ENCODE measurements at places on chromosomes 12 and 14. TPM values are rescaled to one million over a fixed set of nuclear protein-coding genes. Genes with fewer than 3 reads are reported as not detected.

DNA sequence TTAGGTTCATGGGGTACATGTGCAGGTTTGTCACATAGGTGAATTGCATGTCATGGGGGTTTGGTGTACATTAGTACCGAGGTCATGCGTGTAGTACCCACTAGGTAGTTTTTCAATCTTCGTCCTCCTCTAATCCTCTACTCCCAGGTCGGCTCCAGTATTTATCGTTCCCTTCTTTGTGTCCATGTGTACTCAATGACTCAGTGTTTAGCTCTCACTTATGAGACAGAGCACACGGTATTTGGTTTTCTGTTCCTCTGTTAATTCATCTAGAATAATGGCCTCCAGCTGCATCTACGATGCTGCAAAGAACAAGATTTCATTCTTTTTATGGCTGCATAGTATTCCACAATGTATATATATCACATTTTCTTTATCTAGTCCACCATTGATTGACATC lies 850.9 kb upstream of the MDGA2 start:
- no peak for DNase-seq

GRCh38 chr14:89036371-89036770 lies 211.9 kb downstream of the TTC8 start:
- no peak for DNase-seq

DNA sequence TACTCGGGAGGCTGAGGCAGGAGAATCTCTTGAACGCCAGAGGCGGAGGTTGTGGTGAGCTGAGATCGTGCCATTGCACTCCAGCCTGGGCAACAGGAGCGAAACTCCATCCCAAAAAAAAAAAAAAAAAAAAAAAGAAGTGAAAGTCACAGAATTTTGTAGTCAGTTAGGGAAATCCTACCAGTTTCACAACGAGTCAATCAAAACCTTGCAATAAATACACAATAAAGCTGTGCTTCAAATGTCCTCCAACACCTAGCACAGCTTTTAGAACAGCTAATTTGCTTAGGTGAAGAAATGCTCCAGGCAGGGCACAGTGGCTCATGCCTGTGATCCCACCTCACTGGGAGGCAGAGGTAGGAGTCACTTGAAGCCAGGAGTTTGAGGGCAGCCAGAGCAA lies 112.8 kb upstream of the ATF7IP start:
- no peak for DNase-seq

DNA sequence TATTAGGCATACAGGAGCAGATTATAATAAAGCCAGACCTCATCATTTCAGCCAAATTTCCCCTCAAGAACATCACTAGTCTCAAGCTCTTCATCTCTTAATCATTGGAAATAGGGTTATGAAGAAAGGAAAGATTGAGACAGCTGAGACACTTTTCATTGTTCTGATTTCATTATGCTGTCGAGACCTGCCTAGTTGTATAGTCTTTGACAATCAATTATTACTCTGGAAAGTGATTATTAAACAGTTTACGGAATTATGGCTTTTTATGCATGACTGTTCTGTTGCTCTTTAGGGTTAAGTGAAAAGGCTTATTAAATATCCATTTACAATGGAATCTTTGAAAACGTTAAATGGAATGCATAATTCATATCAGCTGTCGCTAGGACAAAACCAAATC lies 48.3 kb downstream of the TTC6 start:
- no peak for DNase-seq

Gene LTBR
- 61.1 TPM for polyA plus RNA-seq

DNA sequence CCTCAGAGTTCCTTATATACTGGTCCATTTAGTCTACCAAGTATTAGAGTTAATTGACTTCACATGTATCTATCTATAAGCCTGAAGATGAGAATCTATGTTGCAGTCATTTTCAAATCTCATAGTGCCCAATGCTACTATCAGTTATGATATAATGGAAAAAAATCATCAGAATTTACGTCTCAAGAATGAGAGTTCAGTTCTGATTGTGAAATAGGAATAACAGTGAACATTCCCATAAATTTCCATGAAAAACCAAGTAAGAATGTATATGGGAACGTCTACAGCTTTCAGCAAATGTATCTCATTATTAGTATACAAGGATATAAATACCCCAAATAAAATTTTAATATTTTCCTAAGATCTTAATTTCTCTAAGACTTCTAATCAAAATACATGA lies 77.2 kb downstream of the PPP1R12A start:
- DNase-seq, result no peak

DNA sequence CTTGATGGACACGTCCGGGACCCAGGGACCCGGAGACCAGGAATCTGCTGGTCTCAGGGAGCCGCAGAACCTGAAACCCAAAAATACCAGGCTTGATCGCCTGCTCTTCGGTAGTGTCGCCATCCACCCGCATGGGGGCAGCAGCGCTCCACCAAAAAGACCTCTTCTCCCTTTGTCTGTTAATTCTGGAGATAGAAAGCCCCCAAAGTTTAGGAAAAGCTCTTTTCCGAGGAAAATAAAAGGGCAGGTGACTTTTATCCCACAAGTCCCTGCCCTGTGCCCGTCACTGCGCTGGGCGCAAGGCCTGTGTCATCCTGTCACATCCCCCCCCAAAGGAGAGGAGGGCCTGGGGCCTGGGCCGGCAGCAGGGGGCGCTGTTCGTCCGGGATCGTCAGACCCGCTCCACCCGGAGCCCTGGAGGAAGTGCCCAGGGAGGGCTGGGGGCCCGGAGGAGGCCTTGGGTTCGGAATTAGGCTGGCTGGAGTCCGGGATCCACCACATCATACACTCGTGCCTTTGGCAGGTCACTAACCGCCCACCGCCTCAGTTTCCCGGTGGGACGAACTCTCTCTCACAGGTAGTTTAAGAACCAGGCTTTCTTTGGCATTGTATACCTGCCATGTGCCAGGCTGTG lies 31.9 kb downstream of the DAD1 start:
- DNase-seq, result peak; percentile 65

GRCh38 chr14:31232081-31232480 lies 24.5 kb upstream of the HECTD1 start:
- no peak for DNase-seq

DNA sequence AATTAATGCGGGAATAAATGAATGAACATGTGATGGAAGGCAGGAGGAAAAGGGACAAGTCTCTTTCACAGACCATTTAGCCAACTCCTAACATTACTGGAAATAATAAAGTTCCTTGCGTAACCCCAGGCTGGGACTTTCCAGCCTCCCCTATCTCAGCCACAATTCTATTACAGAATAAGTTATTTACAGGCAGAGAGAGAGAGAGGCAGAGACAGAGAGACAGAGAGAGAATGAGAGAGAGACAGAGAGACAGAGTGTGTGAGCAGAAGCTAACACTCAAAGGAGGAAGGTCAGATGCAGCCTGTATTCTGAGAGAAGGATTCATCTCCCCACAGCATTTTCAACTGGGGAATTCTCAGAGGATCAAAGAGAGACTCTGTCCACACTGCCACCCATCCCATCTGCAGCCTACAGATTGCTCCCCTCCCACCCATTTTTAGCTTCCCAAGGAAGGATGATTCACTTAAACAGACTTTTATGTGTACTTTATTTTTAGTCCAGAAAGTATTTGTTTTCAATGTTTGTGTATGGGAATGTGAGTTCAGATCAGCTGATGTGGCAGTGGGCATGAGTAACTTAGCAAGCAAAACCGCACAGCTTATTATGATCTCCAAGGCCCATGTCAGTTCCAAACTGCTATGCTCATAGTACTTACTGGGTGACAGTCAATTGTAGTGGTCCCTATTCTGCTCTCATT lies 165.7 kb downstream of the CAND1 start:
- DNase-seq, result no peak

Gene SELPLG
- 2.2 TPM for polyA plus RNA-seq

DNA sequence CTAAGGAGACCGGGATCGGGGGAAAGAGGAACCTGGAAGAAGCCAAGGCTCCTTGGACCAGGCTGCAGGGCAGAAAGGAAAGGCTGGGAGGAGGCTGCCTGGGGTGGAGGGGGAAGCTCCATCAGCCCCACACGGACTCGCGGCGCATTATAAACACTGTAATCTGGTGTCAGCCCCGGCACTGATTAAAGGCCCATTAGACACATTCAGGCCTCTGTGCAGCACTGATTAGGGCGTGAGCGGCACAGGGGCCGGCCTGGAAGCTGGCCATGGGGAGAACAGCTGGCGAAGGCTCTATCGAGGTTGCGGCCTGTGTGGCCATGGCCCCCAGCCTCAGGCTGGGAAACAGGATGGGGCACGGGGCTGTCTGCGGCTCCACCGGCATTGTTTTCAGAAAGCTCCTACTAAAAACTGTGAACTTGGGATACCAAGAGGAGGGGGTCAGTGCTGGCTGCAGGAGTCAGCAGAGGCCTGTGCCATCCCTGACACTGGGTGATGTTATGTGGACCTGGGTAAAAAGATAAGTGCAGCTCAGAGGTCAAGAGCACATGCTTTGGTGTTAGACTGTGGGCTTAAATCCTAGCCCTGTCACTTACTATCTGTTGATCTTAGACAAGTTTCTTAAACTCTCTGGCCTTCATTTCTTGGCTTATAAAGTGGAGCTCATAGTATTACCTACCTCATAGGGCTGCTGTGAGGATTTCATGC lies 10.6 kb downstream of the ACVRL1 start:
- DNase-seq, result no peak

DNA sequence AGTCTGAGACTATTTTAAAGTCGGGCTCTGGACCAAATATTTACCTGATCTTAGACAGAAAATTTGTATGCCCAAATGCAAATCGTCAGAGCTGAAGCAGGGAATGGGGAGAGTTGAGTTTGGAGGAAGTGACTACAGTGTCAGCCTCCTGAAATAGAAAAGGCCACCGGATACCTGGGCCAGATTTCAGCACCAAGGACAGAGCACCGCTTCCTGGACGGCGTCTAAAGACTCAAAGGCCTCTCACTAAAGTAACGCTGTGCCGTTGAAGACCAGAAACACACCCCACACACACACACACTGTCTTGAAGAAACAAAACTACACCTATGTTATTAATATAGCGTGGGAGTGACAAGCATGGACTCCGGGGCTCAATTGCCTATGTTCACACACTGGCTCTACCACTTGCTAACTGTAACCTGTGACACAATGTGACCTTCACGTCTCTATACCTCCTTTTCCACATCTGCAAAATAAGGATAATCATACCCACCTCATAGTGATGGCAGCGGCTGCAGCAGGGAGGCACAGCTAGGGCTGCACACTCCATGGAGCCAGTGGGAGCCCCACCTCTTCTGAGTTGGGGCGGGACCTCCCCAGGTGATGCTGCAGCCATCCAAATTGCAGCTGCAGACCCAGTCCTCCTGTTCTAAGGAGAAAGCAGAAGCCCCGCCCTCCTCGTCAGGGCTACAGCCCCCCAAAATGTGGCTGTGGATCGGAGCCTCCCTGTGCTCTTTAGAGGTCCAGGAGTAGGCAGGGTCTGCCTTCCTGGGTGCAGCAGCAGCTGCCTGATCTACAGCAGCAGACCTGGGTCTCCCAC lies 35.6 kb downstream of the KRT76 start:
- DNase-seq, result peak; percentile 62

DNA sequence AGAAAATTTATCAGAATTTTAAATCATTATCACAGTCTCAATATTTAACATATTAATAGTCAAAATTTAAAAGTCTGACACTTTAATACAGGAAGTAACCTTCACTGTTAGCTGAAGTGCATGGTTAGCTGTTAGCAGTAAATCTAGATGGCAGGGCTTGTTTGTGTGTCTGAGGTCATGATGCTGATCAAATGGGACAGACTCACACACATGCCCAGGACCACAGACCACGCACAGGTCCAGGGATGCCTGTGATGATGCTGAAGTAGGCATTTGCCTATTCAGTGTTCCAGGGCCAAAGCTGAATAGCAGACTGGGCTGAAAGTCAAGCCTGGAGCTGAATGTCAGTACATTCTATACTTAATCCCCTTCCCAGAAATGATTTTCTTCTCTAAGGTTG lies 20.5 kb downstream of the FNTB start:
- no peak for DNase-seq

DNA sequence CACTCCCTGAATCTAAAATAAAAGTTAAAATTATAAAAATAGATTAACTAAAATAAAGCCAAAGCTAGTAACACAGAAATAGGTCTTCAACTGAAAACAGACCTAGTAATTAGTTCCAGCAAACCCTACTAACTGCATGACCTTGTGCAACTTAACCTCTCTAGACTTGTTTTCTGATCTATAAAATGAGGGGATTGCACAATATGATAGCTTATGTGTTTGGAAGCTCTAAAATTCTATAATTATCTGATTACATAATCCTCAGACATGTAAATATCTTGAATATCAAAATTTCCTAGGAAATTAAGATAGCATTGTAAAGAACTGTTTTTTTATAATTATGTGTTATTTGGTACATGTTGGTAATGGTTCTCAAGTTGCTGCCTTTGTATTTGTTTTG lies 144.1 kb upstream of the GRIP1 start:
- no peak for DNase-seq

Gene KRT2
- not detected for polyA plus RNA-seq

DNA sequence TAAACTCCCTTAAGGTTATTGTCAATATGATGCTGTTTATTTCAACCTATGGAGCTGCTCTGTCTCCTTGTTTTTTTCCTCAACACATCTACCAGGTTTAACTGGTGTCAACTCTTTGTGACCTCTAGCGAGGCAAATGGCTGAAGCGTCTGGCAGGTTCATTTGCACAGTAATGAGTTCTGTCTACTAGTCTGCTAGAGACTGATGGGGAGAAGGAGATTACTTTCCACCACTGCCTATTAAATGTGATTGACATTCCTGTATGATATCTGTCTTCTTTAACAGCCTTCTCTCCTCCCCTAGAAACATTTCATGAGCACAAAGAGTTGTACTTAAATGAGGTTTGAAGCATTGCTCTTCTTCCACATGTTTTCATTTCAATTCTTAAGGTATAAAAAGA lies 253.7 kb downstream of the SLC6A15 start:
- no peak for DNase-seq

GRCh38 chr14:31194661-31195060 lies 12.9 kb downstream of the HECTD1 start:
- no peak for DNase-seq

Data from left renal pelvis (tissue), 4 donors.